ENCODE measurements at places on chromosomes 2 and 18. TPM values are rescaled to one million over a fixed set of nuclear protein-coding genes. Genes with fewer than 3 reads are reported as not detected.

Gene FAM117B
- 7.2 TPM for total RNA-seq

Gene LPIN2
- total RNA-seq: 14.6 TPM

Gene CREG2
- 0.11 TPM for total RNA-seq

Gene KCNJ3
- total RNA-seq: not detected

Gene GBX2
- 1.2 TPM for total RNA-seq

GRCh38 chr2:120818441-120818920 is 82.8 kb downstream of the GLI2 start:
- H3K4me1 ChIP-seq: peaks cover 34% of the 10 kb centered on the region
- DNase-seq: peak; percentile 94
- no peaks in the 10 kb centered on the region for H3K27me3 ChIP-seq

DNA sequence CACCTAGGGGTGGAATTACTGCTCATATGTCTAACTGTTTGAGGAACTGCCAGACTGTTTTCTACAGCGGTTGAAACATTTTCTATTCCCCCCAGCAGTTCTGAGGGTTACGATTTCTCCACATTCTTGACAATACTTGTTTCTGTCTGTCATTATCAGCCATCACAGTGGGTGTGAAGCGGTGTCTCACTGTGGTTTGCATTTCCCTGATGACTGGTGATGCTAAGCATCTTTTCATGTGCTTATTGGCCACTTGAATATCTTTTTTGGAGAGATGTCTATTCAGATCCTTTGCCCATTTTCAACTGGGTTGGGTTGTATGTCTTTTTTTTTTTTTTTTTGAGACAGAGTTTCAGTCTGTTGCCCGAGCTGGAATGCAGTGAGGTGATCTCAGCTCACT is 63.0 kb downstream of the ADNP2 start:
- H3K27ac ChIP-seq: no peak overlapping the region
- no peaks in the 10 kb centered on the region for H3K27me3 ChIP-seq
- DNase-seq: peak; percentile 52
- H3K4me1 ChIP-seq: no peaks in the 10 kb centered on the region
- H3K4me3 ChIP-seq: no peak overlapping the region

- H3K27me3 ChIP-seq: peaks cover 7% of the 10 kb centered on the region
- DNase-seq: no peak
- peaks cover 12% of the 10 kb centered on the region for H3K4me1 ChIP-seq
- no peak overlapping the region for H3K27ac ChIP-seq
Measured at GRCh38 chr2:85698880-85699254, 4.7 kb downstream of the GNLY start.

DNA sequence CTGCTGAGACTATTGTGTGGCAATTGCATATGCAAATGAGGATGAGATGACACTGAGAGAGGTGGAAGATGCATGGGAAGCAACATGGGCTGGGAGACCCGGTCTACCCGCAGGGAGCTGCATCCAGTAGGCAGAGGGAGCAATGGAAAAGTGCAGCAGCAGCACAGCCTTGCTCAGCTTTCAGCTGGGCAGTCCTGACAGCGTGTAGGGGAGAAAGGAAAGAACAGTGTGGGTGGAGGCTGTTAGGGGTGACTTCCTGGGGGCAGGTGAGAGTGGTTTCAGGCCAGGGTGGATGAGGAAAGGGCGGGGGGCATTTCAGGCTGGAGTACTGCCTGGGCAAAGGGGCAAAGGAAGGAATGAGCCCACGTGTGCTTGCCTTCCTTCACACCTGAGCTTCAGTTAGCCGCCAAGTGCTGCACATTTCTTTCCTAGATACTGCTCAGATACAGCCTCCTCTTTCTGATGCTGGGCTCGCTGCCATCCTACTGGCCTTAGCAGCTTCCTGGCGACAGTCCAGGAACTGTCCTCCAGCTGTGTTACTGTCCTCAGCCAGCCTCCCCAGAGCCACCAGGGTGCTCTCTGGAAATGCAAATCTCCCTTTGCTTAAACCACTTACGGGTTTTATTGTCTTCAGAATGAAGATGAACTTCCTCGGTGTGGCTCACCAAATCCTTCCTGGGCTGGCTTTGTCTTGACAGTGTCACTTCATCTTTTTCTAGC is 276.3 kb downstream of the TSN start:
- H3K27ac ChIP-seq: no peak overlapping the region
- peaks cover 20% of the 10 kb centered on the region for H3K4me1 ChIP-seq
- H3K36me3 ChIP-seq: no peaks in the 10 kb centered on the region
- no peak overlapping the region for H3K4me3 ChIP-seq
- no peak for DNase-seq
- H3K27me3 ChIP-seq: no peaks in the 10 kb centered on the region

DNA sequence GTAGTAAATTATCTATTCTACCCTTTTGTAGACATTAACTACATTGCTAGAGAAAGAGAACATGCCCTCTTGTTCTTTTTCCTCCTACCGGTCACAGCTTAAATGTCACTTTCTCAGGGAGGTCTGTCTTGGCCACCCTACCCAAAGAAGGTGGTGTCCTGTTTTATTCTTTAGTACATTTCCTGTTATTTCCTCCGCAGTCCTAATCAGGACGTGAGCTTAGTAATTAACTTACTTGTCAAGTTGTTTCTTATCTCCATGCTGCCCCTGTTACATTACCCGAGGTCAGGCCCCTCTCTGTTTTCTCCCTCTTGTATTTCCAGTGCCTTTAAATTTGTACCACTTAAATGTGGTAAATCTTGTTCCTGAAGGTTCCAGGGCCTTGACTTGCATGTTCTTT is 73.7 kb upstream of the RMDN2 start:
- no peak overlapping the region for H3K27ac ChIP-seq
- no peaks in the 10 kb centered on the region for H3K36me3 ChIP-seq

- no peaks in the 10 kb centered on the region for H3K36me3 ChIP-seq
- DNase-seq: no peak
- H3K4me1 ChIP-seq: no peaks in the 10 kb centered on the region
- H3K27ac ChIP-seq: no peak overlapping the region
- no peak overlapping the region for H3K4me3 ChIP-seq
- H3K27me3 ChIP-seq: no peaks in the 10 kb centered on the region
Measured at GRCh38 chr18:29259838-29260237, 1082.9 kb upstream of the CDH2 start.

DNA sequence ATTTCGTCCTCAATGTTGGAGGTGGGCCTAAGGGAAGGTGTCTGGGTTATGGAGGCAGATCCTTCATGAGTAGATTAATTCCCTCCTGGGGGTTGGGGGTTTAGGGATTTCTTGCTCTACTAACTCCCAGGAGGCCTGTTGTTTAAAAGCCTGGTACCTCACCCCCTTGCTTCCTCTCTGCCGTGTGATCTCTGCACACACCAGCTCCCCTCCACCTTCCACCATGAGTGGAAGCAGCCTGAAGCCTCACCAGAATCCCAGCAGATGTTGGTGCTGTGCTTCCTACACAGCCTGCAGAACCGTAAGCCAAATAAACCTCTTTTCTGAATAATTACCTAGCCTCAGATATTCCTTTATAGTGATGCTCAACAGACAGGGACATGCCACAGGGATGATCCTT is 141.5 kb downstream of the ZNF516 start:
- H3K36me3 ChIP-seq: peaks cover 10% of the 10 kb centered on the region
- H3K4me1 ChIP-seq: peaks cover 3% of the 10 kb centered on the region
- DNase-seq: no peak
- H3K27ac ChIP-seq: no peak overlapping the region

DNA sequence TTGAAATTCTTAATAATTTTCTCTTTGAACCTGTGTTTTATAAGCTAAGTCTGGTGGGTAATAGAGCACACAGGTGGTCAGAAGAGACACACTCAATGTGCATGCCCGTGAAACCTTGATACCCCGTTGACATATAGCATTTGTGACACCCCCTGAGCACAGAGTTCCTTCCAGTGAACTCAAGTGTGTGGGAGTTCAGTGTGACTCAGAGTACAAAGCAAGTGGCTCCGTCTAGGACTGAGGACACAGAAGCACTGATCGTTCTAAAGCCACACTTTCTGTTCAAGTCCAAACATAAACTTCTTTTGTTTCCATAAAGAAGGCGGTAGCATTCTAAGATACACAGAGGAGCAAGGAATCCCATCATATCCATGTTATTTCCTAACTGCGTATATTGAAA is 523.6 kb downstream of the PID1 start:
- H3K4me1 ChIP-seq: no peaks in the 10 kb centered on the region
- H3K4me3 ChIP-seq: no peak overlapping the region
- DNase-seq: no peak
- H3K27me3 ChIP-seq: no peaks in the 10 kb centered on the region

DNA sequence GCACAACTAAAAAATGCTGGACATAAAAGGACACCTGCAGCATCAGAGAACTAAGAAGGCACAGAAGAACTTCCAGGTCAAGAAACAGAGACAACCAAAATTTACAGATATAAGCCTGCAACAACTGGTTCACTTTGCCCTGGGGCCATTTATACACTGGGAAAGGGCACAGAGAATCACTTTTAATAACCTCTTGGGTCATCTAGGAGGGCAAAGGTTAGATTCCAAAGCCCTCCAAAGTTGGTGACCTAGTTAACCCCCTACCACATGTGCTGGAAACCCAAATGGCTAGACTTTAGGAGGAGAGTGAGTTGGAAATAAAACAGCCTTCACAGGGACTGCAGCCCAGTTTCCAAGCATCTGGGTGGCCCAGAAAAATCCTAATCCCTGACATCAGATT is 3.3 kb downstream of the RNU4ATAC start:
- H3K27ac ChIP-seq: no peak overlapping the region
- no peak for DNase-seq
- no peaks in the 10 kb centered on the region for H3K27me3 ChIP-seq
- peaks cover 17% of the 10 kb centered on the region for H3K4me1 ChIP-seq
- H3K4me3 ChIP-seq: no peak overlapping the region
- H3K36me3 ChIP-seq: no peaks in the 10 kb centered on the region

- no peaks in the 10 kb centered on the region for H3K4me1 ChIP-seq
- H3K36me3 ChIP-seq: no peaks in the 10 kb centered on the region
- no peak overlapping the region for H3K4me3 ChIP-seq
- DNase-seq: no peak
- no peaks in the 10 kb centered on the region for H3K27me3 ChIP-seq
- no peak overlapping the region for H3K27ac ChIP-seq
Measured at GRCh38 chr2:125450092-125450491, 1205.9 kb upstream of the GYPC start.
